ENCODE measurements at places on chromosomes 2 and 18.

DNA sequence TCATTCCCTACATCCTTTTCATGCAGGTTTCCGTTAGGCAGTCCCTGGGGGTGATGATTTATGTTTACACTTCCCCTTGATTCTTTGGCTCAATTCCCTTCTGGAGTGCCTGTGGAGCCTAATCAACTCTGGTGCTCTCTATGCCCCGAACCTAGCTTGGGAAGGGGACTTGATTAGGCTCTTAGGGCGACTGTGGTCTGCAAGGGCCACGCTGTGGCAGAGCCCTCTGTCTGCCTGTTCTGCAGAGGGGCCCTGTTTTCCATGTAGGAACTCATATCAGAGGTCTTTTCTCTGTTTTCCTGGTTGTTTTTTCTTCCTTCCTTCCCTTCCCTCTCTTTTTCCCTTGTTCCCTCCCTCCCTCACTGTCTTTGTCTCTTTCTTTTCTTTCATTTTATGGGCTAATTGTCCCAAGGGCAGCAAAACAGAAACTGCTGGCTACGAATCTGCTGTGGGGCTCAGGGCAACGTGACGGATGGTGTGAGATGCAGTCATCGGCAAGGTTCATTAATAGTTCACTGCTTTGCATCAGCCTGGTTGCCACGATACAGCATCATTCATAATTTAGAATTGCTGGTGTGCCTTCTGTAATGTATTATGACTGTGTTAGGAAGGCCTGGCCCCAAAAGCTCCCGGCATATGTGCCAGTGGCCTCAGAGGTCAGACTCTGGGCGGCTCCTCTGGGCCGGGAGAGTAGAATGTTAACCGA lies 134.5 kb downstream of the NAPG start:
- no peak for DNase-seq

- no peak for DNase-seq
Measured at GRCh38 chr2:234071664-234072063, 21.2 kb downstream of the SPP2 start.

- DNase-seq: no peak
Measured at GRCh38 chr2:187050409-187050998, 201.5 kb upstream of the ZSWIM2 start.

GRCh38 chr2:127652786-127653357 lies 6.9 kb downstream of the GPR17 start:
- peak; percentile 29 for DNase-seq

GRCh38 chr2:233691443-233692433 lies 952 bp upstream of the UGT1A6 start:
- DNase-seq: no peak

DNA sequence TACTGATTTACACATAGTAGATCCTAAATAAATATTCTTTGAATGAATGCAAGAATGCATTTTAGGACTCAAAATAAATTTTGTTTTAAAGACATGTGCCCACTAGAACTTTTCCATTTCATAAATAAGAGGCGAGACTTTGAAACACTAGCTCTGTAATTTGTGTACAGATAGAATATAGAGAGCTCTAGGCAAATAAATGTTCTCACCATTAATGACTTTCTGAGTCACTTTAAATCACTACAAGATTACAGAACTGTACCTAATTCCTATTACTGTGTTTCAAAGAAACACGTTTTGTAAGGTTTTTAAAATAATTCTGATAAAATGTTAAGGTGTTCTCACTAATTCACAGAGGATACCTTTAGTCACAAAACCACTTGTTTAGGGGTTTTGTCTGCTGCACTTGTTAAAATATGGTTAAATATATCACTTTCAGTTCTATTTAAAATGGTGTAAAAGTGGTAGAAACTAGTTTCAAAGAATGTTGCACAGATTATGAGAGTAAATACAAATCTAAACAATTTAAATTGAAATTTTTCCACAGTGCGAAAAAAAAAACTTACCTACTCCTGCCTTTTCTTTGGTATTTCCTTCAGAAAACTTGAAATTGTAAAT lies 158.7 kb upstream of the ZC3H15 start:
- no peak for DNase-seq

DNA sequence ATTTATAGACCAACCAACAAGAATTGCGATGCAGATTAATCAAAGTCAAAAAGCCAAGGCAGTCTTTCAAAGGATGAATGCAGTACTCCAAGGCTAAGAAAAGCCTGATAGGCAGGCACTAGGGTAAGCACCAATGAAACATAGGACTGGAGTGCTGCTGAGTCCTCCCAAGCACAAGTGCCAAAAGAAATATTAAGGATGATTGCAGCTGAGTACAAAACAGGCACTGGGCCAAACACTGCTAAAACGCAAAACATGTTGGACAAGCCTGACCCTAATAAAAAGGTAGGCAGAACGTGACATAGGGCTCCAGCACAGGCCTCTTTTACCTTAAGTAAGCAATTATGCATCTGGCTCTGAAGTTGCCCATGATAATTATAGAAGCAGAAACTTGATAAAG lies 160.1 kb upstream of the LRP1B start:
- DNase-seq: no peak

DNA sequence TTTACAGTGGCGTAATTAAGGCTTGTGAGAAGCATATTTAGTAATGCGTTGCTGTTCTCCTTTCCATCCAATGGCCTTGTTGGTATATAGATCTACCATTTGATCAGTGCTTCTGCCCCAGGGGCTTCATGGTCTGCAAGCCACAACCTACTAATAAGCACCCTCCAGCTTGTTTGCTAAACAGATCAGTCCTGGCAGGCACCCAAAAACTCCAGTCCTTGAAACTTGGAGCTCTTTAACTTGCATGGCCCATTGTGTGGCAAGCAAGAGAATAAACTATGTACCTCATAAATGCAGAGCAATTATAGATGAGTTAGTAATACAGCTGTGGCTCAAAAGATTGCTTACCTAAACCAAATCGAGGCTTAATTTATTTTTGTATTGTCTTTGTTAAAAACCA lies 158.5 kb downstream of the FTCDNL1 start:
- no peak for DNase-seq

DNA sequence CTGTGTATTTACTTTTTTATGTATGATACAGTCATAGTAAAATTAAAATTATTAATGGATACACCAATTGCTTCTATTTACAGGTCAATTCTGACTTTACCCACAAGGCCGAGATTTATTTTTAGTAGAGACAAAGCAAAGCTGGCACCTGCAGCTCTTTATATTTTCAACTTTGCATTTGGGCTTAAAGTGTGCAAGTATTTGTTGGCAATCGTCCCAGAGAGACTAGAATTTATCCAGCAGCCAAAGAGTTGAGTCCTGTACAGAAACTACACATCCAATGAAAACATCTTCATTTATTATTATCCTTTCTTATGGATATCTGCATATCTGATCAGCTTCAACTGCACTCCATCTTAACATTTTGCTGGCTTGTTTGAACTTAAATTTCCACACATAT lies 485.6 kb downstream of the SOX11 start:
- no peak for DNase-seq

DNA sequence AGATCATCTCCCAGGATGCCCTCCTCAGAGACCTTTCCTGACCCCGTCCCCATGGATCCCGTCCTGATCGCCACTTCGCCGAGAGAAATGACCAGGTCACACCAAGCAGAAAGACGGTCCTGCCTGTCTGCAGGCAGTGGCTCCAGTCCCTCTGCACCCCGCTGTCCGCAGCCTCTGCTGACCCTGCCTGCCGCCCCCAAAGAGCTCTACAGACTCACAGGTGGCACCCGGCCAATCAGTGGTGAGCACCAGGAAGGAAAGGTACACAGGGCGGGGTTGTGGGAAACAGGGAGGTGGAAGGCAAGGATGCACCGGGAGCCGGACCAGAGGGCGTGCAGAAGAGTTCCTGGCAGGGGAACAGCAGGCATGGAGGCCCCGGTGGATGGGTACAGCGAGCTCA lies 94.8 kb downstream of the NDUFA10 start:
- peak; percentile 39 for DNase-seq

- DNase-seq: no peak
Measured at GRCh38 chr2:133338224-133338623, 230.0 kb downstream of the NCKAP5 start.

- DNase-seq: no peak
Measured at GRCh38 chr18:50720325-50720674, 99.5 kb downstream of the MRO start.

DNA sequence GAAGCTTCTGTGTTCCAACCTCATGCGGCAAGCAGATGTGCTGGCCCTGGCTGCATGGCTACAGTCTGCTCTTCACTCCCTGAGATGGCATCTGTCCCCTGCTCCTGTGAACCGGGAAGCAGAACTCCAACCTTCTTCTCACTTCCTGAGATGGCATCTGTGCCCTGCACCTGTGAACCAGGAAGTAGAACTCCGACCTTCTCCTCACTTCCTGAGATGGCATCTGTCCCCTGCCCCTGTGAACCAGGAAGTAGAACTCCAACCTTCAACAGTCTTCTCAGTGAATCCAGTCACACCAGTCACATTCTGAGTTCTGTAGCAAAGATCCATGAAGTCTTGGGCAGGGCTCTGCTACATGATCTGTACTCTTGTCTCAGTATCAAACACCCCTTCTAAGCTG lies 887.2 kb upstream of the KLHL29 start:
- no peak for DNase-seq

- no peak for DNase-seq
Measured at GRCh38 chr2:212892193-212892592, 259.2 kb downstream of the IKZF2 start.

DNA sequence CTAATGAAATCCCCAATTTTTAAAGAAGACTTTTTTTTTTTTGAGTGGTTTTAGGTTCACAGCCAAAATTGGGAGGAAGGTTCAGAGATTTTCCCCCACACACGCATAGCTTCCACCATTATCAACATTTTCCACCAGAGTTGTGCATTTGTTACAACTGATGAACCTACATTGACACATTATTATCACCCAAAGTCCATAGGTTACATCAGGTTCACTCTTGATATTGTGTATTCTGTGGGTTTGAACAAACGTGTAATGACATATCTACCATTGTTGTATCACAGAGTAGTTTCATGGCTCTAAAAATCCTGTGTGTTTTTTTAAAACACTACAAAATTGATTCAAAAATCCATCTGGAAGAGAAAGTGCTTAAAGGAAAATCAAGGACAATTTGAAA lies 101.8 kb downstream of the TANC1 start:
- DNase-seq: no peak

DNA sequence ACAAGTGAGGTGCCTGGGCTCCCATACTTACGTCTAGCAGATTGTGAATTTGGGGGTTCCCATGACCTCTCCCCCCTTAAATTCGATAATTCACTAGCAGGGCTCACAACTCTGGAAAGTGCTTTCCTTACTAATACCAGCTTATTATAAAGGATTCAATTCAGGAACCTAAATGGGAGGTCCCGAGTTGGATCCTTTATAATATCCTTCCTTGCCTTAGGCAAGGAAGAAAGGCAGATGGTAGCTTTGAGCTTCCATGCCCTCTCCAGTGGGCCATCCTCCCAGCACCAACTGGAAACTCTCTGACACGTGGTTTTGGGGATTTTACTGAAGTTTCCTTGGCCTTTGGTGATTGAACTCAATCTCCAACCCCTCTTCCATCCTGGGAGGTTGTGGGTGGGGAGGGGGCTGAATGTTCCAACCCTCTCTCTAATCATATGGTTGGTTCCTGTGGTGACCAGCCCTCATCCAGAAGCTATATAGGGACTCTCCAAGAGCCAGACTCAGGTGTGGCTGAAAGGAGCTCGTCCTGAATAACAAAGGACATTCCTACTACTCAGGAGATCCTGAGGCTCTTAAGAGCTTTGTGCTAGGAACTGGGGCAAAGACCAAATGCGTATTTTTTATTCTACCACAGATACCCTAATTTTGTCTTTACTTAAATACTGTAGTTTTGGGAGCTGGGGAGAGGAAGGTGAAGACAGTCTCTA lies 62.2 kb downstream of the HAUS1 start:
- DNase-seq: no peak

- no peak for DNase-seq
Measured at GRCh38 chr2:210859314-210859713, 302.9 kb downstream of the CPS1 start.

DNA sequence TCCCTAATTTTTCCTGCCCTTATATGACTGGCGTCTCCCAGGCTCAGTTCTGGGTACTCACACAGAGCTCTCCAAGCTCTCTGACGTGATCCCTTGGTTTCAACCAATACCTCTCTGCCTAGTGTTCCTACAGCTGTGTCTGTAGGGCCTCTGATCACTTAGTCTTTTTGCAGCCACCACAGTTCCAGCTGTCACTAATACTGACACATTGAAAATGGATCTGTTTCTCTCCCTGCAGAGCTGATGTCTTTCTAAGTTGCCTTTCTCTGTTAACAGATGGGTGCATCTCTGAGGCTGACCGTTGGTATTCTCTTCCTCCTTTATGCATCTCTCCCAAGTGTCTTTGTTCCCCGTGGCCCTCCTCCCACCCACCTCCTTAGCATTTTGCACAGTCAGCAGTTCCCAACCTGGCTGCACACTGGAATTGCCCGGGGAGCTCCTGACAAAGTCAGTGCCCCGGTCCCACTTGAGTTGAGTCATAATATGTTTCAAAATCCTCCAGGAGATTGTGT lies 62.5 kb downstream of the CERS6 start:
- DNase-seq: no peak

- no peak for DNase-seq
Measured at GRCh38 chr2:120939595-120940318, 204.1 kb downstream of the GLI2 start.

GRCh38 chr2:8554296-8554806 lies 127.5 kb upstream of the ID2 start:
- no peak for DNase-seq

DNA sequence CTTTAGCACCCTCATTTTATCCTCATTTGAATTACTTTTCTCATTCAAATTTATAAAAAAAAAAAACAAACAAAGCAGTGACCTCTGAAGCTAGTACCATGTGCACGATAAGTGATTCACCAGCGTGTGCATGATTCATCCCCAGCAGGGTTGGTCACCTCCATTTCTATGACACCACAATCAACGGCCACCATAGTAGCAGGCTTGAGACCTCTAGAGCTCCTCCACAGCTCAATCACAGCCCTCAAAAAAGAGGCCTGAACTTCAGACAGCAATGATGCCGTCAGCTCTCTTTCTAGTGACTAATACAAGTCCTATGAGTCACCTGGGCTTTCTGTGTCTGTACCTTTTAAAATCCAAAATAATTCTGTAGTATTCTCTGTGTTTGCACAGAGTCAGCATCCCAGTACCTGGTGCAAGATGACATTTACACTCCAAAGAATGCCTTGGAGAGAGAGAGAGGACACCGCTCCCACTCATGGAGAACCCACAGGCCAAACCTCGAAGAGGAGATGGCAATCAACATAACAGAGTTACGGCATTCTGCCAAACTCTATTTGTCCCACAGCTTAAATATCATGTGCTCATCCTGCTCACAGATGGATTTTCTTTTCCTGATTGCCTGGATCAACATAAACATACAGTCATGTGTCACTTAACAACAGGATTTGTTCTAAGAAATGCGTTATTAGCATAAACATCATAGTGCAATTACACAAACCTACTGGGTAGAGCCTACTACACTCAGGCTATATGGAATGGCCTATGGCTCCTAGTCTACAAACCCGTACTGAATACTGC lies 58.7 kb downstream of the L3MBTL4 start:
- DNase-seq: no peak

GRCh38 chr2:155368934-155369333 lies 670.4 kb downstream of the KCNJ3 start:
- DNase-seq: no peak

- DNase-seq: no peak
Measured at GRCh38 chr2:119574108-119574815, 30.0 kb downstream of the CFAP221 start.
